ENCODE measurements at places on chromosomes 5 and 9.

- DNase-seq, result no peak
Observed at GRCh38 chr5:104213216-104213615, 650.6 kb upstream of the NUDT12 start.

DNA sequence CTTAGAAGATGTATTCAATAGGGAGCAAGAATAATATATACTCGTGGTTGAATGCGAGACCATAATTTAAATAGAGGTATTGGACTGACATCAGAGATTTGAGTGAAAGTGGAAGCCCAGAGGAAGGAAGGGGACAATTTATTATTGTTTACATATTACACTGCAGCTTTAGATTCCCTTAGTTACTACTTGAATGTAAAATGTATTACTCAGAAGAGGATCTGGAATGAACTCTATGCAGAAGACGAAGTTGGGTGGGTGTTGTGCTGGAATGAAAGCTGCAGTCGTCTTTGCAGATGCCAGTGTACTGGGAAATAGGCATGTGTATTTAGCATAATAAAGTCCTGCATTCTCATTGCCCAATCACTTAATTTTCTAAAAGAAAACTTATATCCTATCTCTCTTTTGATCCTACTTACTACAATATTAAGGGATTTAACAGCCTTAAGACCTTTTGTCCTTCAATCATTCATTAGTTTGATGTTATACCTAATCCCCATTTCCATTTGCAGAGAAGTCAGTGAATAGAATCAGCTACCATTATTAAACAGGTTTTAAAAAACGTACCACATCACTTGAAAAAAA is 570.7 kb upstream of the WWC1 start:
- DNase-seq, result no peak

GRCh38 chr9:119181561-119181960 is 187.7 kb downstream of the BRINP1 start:
- DNase-seq, result no peak

DNA sequence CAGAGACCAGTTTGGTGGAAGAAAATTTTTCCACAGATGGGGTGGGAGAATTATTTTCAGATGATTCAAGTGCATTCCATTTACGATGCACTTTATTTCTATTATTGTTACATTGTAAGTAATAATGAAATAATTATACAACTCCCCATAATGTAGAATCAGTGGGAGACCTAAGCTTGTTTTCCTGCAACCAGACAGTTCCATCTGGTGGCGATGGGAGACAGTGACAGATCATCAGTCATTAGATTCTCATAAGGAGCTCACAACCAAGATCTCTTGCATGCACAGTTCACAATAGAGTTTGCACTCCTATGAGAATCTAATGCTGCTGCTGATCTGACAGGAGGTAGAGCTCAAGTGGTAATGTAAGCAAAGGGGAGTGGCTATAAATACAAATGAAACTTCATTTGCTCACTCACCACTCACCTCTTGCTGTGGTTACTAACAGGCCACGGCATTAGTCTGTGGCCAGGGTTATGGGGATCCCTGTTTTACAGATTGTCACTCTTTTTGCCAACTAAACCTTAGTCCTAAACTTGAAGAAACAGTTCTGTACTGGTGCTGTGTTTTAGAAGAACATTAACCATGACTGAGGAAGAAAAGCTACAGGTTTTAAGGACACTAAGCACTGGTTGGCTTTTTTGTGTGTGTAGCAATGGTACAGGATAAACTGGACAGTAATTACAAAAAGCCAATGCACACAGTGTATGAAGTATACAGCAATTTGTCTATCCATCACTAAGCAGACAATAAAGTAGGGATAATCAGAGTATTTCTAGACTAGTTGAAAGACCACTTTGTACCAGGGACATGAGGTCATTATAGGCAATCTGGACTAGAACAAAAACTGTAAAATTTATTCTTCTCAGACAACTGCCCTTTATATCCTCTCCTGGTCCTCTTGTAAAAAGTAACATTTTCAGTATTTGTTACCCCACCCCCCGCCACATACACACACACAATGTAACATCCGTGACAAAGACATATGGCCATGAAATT is 9.9 kb downstream of the TMEM232 start:
- no peak for DNase-seq

DNA sequence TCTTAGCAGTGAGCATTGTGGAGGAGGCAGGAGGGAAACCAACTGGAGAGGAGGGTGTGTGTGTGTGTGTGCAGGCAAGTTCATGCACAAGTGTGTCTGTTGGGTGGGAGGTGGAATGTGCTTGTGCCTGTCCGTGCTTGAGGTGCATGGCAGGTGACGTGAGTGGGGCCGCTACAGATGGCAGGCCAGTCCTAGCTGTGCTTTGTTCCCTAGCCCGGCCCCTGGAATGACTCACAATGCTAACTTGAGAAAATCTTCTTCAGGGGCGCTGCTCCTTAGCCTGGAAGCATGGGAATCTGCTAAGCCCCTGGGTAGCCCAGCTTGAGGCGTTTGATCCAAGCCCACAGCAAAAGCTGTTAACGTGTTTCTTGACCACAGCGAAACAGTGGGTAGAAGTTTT is 25.0 kb upstream of the DMRT2 start:
- no peak for DNase-seq

DNA sequence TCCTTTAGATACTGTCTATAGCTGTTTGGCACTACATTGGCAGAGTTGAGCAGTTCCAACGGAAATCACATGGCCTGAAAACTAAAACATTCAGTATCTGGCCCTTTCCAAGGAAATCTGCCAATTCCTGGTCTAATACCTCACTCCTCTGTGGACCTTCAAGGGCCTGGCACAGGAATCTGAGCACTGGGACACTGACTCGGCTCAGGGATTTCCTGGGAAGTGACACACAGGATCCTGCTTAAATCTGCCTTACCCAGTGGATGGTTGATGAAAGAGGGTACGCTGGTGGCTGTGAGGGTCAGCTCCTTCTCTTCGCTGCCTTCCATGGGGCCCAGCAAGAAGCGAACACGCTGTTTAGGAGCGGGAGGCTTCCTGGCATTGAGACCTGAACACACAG is 904 bp downstream of the TRUB2 start:
- DNase-seq, result no peak

GRCh38 chr5:141121563-141121962 is at the start of gene PCDHB4:
PCDHB4 (plus strand) TSS chr5:141121818; CDS start chr5:141121999, 181 bp downstream.
- DNase-seq, result no peak

- no peak for DNase-seq
Observed at GRCh38 chr9:14326264-14326826, 12.4 kb upstream of the NFIB start.

All from left lobe of liver (tissue), 2 donors.